Left forelimb (tissue), 1 donor: ENCODE measurements at places on chromosomes 1 and 21.

- no peak for DNase-seq
These were observed 478 bp downstream of the RIT1 start for GRCh38 chr1:155910621-155911121.

DNA sequence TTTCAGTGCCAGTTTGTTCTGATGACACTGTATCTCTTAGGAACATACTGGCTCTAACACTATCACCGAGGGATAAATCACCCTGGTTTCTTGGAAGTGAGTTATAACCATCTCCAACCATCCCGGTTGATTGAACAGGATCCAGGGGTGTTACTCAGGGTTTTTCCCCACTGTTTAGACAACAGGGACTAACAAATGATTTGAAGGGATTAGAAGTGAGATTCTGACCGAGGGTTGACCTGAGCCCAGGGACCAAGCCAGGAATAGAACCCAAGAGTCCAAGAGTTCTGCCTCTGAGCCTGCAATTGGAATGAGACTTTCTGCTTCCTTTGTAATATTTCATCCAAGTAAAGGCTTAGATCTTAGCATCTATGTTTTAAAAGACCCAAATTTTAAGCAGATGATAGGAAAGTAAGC is 154.0 kb downstream of the DHRS3 start:
- no peak for DNase-seq

- peak; percentile 87 for DNase-seq
These were observed at the start of gene KCNK1 for GRCh38 chr1:233613252-233614172. Gene KCNK1 (plus strand): TSS chr1:233614106. CDS start chr1:233614172, 66 bp downstream.

GRCh38 chr1:64242895-64243756 is 39.7 kb downstream of the UBE2U start:
- no peak for DNase-seq

DNA sequence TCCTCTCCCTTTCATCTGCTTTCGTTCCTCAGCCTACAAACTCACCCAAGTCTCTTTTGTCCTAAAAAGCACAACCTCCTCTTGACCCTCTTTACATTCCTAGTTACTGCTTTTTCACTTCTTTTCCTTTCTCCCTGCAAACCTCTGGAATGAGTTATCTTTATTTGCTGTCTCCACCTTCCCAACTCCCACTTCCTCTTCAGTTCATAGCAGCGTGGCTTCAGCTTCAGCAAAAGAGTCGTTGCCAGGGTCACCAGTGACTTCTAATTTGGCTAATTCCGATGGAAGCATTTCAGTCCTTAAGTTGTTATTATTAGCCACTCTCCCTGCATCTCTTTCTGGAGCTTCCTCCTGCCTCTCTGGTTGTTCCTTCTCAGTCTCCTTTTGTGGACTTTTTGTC is 6.2 kb upstream of the TMEM54 start:
- DNase-seq = peak; percentile 9

DNA sequence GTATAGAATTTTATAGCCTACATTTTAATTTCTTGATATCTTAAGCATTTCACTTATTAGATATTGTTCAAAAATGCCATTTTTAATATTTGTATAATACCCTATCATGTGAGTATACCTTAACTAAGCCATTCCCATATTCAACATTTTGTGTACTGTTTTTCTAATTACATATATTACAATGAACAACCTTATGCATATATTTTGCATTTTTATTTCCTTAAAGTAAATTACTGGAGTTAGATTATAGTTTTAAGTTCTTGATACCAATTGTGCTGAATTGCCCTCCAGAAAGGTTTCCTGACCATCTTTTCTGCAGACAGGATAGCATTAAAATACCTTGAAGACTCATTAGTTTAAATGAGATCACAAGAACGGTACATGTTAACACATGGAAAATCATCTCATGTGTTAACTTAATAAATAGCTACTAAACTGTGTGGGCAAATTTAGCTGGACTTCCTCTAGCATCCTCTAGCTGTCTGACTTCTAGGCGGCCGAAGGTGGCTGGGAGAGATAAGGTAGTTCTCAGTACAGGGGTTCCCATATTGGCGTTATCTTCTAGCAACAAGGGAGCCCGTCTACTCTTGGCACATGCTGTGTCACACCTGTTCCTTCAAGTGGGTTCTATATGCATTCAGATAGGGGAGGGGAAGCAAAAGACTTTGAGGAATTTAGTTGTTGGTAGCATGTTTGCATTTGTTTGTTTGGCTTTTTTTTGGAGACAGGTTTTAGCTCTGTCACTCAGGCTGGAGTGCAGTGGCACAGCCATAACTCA is 8.9 kb downstream of the DCLRE1B start:
- no peak for DNase-seq

DNA sequence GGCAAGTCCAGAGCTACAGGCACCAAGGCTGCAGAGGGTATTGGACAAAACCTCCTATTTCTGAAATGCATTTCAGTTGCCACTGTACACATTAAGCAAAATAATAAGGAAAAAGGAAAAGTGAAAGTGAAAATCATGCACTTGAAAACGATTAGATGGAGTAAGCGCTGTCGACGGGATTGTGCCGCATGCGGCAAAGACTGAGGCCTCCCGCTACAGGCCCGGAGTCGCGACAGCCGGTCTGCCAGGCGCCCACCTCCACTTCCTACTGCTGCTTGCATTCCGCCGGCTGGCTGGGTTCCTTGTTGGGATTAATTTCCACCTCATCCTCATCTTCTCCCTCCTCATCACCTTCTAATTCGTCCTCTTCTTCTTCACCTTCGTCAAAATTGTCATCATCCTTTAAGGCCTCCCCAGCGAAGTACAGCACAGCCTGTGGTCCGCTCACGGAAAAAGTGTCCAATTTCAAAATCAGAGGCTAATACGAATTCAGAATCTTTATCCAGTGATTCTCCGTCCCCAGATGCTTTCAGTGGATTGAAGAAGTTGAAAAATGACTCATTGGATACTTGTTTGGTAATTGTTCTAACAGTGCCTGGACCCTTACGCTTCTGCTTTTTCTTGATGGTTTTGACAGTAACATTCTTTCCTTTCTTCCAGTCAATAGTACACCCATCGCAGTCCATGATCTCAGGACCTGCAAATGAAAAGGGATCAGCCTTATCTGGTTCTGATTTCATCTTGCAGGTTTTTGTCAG is 38.0 kb downstream of the CD58 start:
- no peak for DNase-seq

- DNase-seq = no peak
These were observed 1.2 kb downstream of the IPO13 start for GRCh38 chr1:43947874-43948437.

DNA sequence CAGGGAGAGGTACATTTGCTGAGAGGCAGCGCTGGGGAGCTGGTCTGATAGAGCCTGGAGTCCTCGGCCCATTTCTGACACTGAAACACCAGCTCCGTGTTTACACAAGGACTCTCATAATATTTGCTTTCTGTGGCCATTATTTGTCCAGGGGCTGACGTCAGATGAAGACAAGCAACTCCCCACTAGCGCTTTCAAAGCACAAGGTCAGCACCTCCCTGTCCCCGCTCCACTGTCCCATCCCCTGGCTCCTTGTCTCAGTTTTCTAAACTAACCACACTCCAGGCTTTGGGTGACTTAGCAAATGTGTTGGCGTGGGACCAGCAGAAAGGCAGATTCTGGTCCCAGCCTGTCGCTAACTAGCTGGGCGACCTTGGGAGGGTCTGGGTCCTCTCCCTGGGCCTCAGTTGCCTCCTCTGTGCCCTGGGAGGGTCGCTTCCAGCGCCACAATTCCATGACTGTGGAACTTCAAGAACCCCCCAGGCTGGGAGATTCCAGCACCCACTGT is 37.4 kb upstream of the ZBTB40 start:
- no peak for DNase-seq

DNA sequence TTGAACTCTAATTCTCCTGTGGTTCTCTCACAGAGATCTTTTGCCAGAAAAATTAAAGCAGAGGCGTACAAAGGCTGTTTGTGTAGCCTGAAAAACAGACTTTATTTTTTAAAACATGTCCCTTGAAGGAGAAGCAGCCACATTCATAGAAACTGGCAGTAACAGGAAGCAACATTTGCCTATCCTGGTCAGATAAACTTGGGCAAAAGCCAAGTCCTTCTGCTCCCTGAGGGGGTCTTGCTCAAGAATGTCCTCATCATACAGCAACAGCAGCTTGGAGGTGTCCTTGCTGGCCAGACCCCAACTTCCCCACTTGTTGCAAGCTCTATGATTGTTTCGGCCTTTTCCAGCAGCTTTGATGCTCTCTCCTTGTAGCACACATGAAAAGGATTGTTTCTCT is 36.3 kb downstream of the MSTO1 start:
- no peak for DNase-seq

DNA sequence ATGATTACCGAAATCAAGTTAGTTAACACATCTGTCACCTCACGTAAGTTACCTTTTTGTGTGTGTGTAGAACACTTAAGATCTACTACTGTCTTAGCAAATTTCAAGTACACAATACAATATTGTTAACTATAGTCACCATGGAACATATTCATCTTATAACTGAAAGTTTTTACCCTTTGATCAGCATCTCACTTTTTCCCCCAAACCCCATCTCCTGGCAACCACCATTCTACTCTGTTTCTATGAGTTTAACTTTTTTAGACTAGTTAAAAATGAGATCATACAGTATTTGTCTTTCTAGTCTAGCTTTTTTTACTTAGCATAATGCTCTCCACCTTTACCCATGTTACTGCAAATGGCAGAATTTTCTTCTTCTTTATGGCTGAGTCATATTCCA is 124.7 kb downstream of the RABGAP1L start:
- no peak for DNase-seq

GRCh38 chr1:218874313-218874712 is 299.4 kb upstream of the LYPLAL1 start:
- no peak for DNase-seq

- peak; percentile 75 for DNase-seq
These were observed at the start of gene KCNK2 for GRCh38 chr1:215082532-215083382. Gene KCNK2 (plus strand): TSS chr1:215082737. CDS start chr1:215083386, 649 bp downstream.

- DNase-seq = no peak
These were observed 24.0 kb downstream of the PGLYRP3 start for GRCh38 chr1:153288634-153289275.

DNA sequence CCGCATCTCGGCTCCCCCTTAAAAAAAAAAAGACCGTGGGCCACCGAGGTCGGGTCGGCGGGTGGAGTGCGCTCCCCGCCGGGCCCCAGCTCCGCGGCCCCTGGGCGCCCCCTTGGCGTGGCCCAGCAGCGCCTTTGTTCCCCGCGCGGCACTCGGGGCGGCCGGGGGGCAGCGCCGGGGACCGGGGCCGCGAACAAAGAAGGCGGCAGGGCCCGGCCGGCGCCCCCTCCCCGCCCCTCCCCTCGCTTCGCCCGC is 571 bp downstream of the MARCKSL1 start:
- no peak for DNase-seq

GRCh38 chr1:44217809-44218410 is 4.6 kb downstream of the DMAP1 start:
- DNase-seq = peak; percentile 75

GRCh38 chr21:36646011-36646410 is 52.9 kb upstream of the SIM2 start:
- no peak for DNase-seq

- no peak for DNase-seq
These were observed 10.6 kb upstream of the PARS2 start for GRCh38 chr1:54774820-54775498.

GRCh38 chr1:30764939-30765555 is 7.5 kb upstream of the LAPTM5 start:
- no peak for DNase-seq

GRCh38 chr1:61337037-61337436 is 254.7 kb downstream of the NFIA start:
- no peak for DNase-seq

- no peak for DNase-seq
These were observed 63.5 kb upstream of the FGGY start for GRCh38 chr1:59233444-59233843.

DNA sequence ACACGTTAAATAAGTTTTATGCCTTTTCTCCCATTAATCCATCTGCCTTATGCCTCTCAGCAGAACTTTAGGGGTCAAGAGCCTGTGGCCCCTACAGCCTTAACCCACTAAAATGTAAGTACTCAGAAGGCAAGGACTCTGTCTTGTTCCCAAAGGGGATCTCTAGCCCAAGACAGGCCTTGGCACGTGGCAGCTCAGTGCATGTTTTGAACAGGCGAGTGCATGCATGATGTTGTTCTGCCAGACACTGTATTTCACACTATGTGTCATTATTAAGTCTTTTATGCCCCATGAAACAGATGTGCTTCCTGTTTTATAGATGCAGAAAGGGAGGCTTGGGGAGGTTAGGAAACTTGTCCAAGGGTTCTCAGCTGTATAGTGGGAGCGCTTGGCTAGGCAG is 102.8 kb downstream of the ETS2 start:
- DNase-seq = no peak

GRCh38 chr1:209652873-209653401 is 712 bp upstream of the LAMB3 start:
- DNase-seq = no peak

GRCh38 chr21:37032877-37033471 is 26.5 kb downstream of the RIPPLY3 start:
- DNase-seq = no peak

DNA sequence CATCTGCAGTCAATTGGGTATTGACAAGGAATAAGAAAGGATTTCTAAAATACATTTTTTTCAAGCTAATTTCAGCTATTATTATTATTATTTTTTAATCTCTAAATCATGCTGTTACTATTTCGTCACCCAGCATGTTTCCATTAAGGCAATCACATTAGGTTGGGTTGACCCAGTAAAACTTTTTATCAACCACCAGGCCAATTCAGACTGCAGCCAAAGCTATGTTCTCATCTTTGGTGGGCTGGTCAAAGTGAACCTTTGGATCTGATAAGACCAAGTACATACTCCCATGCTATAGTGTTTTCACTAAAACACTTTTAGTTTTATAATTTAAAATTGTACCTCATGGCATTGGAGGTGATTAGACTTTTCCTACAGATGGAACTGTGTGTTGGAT is 198.6 kb downstream of the PBX1 start:
- DNase-seq = no peak

GRCh38 chr1:201719812-201720521 is 109.0 kb upstream of the IPO9 start:
- no peak for DNase-seq

DNA sequence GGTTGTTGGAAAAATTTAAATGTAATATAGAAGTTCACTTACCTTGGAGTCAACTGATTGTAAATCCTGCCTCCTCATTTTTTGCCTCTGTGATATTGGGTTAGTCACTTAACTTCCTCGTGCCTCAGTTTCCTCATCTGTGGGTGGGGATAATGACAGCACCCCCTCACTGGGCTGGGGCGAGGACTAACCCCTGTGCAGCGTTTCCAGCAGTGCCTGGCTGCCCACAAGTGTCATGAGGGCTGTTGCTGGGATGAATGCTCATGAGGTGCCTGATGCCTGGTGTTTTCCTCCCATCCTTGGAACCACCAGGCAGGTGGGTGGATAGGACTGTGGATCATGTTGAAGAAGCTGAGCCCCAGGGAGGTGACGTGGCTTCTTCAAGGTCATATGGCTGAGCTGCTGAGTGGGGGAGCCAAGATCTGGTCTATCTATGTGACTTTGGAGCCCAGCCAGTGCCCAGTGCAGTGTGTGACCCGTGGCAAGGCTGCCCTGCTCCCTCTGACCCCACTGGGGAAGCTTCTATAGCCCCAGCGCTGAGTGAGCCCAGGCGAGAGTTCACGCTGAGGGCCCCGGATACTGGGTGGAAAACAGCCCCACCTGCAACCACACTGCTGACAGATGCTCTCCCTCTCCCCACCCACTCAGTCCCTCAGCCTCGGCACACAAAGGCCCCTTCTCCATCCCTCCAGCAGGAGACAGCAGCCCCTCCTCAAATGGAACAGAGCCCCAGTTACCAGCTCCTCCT is 446.0 kb downstream of the PTPRU start:
- DNase-seq = no peak

GRCh38 chr1:203306965-203307541 is 1.7 kb downstream of the BTG2 start:
- DNase-seq = no peak

GRCh38 chr1:218426343-218426657 is 81.2 kb downstream of the TGFB2 start:
- DNase-seq = no peak
